ENCODE measurements at places on chromosomes 3 and 15.

DNA sequence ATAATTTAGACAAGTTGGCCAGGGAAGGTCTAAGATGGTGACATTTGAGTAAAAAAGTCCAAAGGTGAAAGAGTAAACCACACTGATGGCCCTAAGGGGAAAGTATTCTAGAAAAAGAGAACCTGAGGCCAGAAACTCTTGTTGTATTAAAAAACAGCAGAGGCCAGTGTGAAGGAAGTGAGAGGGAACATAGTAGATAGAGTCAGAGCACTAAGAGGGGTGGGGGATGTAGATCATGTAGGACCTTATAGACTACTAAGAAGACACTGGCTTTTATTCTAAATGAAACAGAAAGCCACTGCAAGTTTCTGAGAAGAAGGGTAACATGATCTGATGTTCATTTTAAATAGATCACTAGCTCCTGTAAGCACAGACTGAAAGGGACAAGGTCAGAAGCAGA is 14.5 kb downstream of the POLQ start:
- no peak for DNase-seq

DNA sequence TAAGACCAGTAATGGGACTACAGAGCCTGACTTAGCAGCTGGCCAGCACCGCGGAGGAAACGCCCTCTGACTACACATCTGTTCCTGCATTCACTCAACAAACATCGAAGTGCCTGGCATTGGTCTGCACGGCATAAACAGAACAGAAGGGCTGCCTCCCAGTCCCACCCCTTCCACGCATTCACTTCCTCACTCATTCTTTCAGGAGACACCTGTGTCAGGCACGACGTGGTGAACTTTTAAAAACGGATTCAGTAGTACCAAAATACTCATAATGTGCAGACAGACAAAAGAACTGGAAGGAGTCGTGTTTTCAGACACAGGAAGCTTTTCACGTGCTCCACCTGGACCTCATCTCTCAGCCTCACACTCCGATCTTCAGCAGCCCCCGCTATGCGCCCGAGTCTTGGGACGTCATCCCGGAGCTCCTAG is 123.3 kb downstream of the XXYLT1 start:
- DNase-seq, result peak; percentile 70

GRCh38 chr3:74053970-74054516 is 429.3 kb upstream of the PDZRN3 start:
- DNase-seq, result no peak

- DNase-seq, result no peak
Measured at GRCh38 chr3:11709782-11710181, 66.1 kb upstream of the VGLL4 start.

DNA sequence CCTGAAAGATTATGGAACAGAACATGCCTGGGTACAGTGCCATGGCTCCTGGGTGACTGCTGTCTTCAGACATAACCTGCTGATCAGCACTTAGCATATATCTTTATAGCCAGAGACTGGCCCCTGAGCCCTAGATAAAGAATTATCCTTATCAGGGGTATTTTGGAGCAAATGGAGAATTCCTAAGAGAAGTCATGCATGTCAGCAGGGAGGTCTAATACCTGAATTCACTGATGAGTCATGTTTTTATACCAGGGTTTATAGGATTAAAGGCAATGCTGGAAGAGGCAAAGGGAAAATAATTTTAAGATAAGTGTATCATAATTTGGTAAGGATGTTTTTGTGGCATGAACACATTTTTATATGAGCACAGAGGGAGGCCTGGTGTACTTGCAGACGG is 159.8 kb downstream of the ADAMTSL3 start:
- no peak for DNase-seq

- peak; percentile 95 for DNase-seq
Measured at GRCh38 chr3:188507244-188507720, 353.3 kb downstream of the LPP start.

DNA sequence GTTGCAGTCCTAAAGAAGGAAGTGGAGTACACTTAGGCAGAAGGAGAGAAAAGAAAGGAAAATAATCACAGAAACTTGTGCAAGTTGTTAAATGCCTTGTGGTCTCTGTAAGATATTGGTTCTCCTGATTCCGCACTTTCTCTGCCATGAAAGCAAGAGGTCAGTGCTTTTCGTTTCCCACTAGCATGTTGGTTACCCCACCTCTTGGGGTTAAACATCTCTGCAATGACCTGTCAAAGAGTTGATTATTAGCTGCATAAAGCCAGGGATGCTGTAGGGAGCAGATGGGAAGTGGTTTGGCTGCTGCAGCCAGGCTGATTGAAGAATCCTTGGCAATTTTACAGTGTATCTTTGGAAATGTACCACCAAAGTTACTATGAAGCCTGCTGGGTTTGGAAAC is 33.3 kb downstream of the ZNF609 start:
- DNase-seq, result peak; percentile 20

- DNase-seq, result peak; percentile 49
Measured at GRCh38 chr3:129595544-129596193, 10.8 kb downstream of the PLXND1 start.

DNA sequence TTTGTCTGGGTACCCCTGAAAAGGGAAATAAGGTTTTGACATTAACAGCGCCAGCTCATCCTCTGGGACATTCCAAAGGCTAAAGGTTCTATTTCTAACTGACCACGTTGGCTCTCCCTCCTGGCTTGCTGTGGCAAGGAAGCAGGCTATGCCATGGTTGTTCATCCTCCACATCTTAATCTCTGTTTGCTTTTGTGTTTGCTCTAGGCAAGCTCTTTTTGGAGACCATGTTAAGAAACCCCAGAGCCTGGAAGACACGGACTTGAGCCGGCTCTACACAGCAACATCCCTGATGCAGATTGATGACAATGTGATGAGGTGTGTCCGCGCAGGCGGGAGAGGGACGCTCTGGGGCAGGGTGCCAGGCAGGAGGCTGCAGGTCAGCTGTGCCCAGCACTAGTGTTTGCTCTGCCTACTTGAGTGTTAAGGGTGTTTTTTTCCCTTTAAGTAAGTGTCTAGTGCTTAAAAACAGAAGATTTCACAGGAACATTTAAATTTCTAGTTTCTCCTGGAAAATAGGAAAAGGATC is 33.3 kb downstream of the RLBP1 start:
- no peak for DNase-seq

DNA sequence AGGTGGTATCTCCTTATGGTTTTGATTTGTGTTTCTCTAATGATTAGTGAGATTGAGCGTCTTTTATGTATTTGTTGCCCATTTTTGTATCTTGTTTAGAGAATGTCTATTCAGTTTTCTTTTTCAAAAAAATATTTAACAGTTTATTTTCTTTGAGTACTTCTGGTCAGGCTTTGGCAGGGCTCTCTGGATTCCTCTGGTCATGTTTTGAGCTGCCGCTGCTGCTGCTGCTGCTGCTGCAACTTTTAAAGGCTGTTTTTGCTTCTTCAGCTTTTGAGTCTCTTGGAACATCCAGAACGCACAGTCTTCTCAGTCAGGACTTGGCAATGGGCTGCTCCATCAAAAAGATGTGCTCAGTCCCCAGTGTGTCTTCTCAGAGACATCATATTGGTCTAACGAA is 40.1 kb downstream of the REC114 start:
- DNase-seq, result no peak

DNA sequence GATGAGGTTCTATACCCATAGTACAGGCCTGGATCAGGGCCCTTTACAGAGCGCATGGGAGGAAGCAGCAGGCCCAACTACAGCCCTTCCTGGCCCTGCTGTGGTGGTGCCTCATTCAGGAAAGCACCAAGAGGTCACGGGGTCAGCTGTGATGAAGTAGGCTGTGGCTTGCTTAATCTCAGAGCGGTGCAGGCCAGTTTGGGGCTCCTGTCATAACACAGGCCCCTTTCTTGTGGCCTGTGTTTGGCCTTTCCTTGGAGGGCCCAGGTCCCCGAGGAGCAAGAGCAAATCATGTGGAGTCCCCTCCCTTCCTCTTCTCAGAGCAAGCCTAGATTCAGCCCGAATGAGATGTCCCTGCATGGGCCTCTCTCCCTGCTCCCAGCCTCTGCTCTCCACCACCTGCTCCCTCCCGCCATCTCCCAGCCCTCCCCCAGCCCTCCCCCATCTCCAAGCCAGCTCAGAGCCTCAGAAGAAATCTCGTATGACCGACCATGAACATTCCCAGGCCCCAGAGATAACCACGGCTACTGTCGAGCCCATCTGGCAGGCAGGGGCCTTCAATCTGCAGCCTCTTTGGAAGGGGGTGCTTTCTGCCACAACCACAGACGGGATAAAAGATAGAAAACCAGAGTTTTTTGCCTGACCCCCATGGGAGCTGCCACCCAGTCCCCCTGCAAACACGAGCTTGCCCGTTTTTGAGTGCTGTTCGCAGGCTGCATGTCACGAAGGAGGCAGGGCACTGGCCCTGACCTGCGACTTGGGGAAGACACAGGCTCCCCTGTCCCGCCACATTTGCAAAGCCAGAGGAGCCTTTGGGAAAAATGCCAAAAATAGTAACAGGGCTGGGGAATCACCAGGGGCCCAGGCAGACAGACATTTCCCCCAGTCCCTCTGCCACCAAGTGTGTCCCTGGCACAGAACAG is 32.3 kb upstream of the DUSP7 start:
- DNase-seq, result peak; percentile 40

DNA sequence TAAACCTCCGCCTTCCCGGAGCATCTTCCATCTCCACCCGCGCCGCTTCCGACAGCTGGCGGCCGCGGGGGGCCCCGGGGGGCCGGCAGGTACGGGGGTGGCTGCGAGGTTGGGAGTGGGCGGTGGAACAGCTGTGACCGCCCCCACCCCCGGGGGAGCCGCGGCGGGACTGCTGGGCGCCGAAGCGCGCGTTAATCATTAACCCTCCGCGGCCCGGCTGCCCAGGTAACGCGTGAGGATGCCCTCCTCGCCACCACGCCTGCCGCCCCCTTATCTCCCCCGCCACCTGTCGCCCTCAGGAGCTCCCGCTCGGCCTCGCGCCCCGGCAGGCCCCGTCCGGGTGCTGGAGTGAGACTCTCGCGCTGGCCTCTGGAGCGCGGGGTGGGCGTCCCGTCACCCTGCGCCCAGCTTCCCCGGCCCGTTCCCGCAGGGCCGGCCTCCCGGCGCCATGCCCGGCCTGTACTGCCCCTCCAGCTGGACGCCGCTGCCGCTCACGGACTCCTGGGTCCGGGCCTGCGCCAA is 757 bp downstream of the VWA5B2 start:
- no peak for DNase-seq

Measured in AG10803 (cell line).